Common myeloid progenitor, CD34-positive (primary cell): ENCODE measurements at places on chromosomes 6 and 20.

- H3K4me1 ChIP-seq, result peaks cover 36% of the 10 kb centered on the region
- no peaks in the 10 kb centered on the region for H3K36me3 ChIP-seq
- DNase-seq, result peak; percentile 92
- H3K4me3 ChIP-seq, result peak overlapping the region; percentile 79
- H3K27ac ChIP-seq, result no peak overlapping the region
These were observed 96.5 kb downstream of the HFE start for GRCh38 chr6:26183581-26184366.

- H3K27ac ChIP-seq, result no peak overlapping the region
- H3K4me1 ChIP-seq, result no peaks in the 10 kb centered on the region
- no peak for DNase-seq
- no peak overlapping the region for H3K4me3 ChIP-seq
- no peaks in the 10 kb centered on the region for H3K36me3 ChIP-seq
- no peaks in the 10 kb centered on the region for H3K27me3 ChIP-seq
These were observed 48.9 kb upstream of the ARG1 start for GRCh38 chr6:131523988-131524673.

DNA sequence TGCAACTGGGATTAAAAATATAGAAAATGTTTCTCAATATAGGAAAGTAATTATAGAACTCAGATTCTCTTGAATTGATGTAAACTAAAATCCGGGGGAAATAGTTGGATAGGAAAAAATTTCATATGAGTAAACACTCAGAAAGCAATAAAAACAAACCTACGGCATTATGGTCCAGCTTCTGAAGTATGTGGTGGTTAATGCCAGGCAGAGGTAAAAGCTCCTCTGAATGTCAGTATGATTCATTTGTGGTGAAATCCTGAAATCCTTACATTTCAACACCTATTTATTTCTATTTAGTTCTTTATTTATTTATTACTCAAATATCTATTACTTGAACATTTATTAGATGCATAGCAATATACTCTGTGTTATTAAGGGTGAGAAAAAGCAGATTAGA lies 145.1 kb downstream of the RIMS1 start:
- no peak for DNase-seq
- H3K27me3 ChIP-seq, result no peaks in the 10 kb centered on the region
- H3K4me1 ChIP-seq, result no peaks in the 10 kb centered on the region
- no peaks in the 10 kb centered on the region for H3K36me3 ChIP-seq

- H3K4me1 ChIP-seq, result no peaks in the 10 kb centered on the region
- H3K27me3 ChIP-seq, result no peaks in the 10 kb centered on the region
- no peak overlapping the region for H3K4me3 ChIP-seq
- no peak overlapping the region for H3K27ac ChIP-seq
- H3K36me3 ChIP-seq, result no peaks in the 10 kb centered on the region
These were observed 1.4 kb downstream of the IL22RA2 start for GRCh38 chr6:137171824-137172733.

DNA sequence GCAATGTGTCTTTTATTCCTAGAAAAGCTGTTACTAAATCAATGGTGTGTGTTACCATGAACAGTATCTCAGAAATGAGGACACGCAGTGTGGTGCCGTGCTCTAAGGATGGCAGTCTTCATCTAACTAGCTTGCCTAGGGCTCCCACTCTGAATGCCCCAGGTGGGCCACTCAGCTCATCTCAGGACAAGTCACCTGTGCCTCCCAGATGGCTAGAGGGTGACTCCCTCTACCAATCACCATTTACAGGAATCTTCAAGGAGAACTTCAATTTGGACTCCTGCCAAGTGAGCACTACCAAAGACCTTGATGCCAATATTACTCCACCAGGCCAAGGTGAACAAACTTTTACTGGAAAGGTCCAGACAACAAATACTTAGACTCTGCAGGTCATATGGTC lies 202.8 kb upstream of the FOXQ1 start:
- no peaks in the 10 kb centered on the region for H3K4me1 ChIP-seq
- no peaks in the 10 kb centered on the region for H3K36me3 ChIP-seq
- DNase-seq, result no peak
- no peaks in the 10 kb centered on the region for H3K27me3 ChIP-seq
- no peak overlapping the region for H3K4me3 ChIP-seq

DNA sequence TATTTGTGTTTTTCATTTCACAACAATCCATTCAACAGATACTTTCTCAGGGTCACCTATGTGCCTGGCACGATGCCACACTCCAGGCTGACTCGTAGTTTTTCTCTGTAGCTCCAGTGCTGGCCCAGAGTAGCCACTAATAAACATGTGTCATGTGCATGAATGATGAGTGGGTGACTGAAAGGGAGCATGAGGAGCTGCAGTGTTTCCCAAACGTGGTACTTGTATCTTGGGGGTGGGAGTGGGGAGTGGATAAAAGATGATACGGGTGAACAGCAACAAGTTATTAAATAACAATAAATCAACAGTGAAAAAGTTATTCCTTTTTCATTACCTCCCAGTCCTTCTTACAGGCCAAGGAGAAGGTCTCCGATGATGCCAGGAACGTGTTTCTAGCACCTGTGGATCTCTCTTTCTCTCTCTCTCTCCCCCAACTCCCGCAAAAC lies 17.1 kb downstream of the SRXN1 start:
- H3K4me1 ChIP-seq, result no peaks in the 10 kb centered on the region
- no peaks in the 10 kb centered on the region for H3K27me3 ChIP-seq
- H3K36me3 ChIP-seq, result no peaks in the 10 kb centered on the region
- no peak for DNase-seq
- H3K27ac ChIP-seq, result no peak overlapping the region

GRCh38 chr6:169337886-169338445 lies 84.3 kb upstream of the THBS2 start:
- no peaks in the 10 kb centered on the region for H3K4me1 ChIP-seq
- no peak for DNase-seq
- H3K4me3 ChIP-seq, result no peak overlapping the region
- no peaks in the 10 kb centered on the region for H3K27me3 ChIP-seq
- no peaks in the 10 kb centered on the region for H3K36me3 ChIP-seq

DNA sequence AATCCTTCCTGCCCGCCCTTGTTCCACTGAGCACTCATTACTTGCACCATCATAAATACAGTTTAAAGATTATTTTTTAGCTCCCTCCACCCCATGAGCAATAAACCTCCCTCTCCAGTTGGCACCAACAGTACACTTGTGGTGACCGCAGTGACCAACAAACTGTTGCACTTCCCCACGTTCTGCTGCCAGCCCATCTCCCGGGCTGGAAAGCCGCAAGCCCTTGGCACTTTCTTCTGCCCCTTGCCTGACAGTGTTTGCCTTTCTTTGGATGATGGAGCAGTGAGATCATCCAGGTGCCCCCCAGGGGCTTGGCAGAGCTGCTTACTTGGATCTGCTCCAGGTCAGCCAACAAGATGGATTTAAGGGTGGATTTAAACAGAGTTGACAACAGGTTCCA lies 21.6 kb downstream of the KCNB1 start:
- H3K36me3 ChIP-seq, result no peaks in the 10 kb centered on the region
- H3K4me3 ChIP-seq, result no peak overlapping the region
- no peak overlapping the region for H3K27ac ChIP-seq
- H3K27me3 ChIP-seq, result peaks cover 6% of the 10 kb centered on the region

DNA sequence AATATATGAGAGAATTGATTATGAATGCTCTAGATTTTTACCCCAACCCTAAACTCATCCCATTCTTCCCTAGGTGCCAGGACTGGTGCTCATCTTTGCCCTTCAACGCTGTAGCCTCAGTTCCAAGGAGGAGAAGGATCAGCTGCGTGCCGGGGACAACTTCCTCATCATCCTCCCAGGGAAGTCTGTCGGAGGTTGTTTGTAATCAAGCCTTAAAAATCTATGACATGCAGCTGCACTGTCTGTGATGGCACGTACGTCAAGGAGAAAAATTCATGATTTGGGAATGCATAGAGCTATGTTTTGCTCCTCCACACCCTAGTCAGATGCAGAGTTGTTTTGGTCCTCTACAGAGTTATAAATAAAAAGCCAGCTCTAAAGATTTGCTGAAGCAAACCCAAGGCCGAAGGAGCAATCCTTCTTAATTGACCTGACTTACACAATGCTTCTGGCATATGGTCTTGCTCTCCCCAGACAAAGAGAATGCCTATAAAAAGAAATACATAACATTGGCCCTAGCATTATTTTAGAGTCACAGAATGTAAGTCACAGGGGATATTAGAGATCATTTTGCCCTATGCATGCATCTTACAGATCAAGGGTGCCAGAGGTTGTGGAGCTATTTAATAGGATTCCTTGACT lies 244.2 kb downstream of the HIVEP2 start:
- DNase-seq, result no peak
- H3K27ac ChIP-seq, result no peak overlapping the region
- peaks cover 13% of the 10 kb centered on the region for H3K4me1 ChIP-seq
- H3K4me3 ChIP-seq, result no peak overlapping the region
- no peaks in the 10 kb centered on the region for H3K36me3 ChIP-seq
- H3K27me3 ChIP-seq, result no peaks in the 10 kb centered on the region

- H3K27me3 ChIP-seq, result no peaks in the 10 kb centered on the region
- no peak overlapping the region for H3K4me3 ChIP-seq
- H3K27ac ChIP-seq, result no peak overlapping the region
These were observed 290.5 kb upstream of the ZFP64 start for GRCh38 chr20:52482044-52482443.

DNA sequence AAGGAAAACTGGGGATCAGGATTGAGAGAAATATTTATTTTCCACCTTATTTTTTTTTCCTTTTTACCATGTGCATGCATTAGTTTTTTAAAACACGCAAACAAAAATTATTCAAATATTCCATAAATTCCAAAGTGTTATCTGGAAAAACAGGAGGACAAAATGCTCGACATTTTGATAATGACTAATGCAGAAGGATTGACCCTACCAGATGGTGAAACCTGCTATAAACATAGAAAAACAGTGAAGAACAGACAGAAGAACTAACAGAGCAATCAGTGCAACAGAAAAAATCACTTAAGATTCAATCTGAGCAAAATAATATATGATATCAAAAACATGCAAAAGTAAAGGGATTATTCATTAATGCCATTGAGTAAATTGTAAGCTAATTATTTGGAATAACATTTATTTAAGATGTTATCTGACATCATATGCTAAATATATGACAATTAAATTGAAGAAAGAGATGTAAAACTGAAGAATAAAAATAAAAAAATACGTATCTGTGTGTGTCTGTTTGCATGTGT lies 218.4 kb downstream of the LMBRD1 start:
- H3K4me1 ChIP-seq, result no peaks in the 10 kb centered on the region
- no peaks in the 10 kb centered on the region for H3K36me3 ChIP-seq
- no peaks in the 10 kb centered on the region for H3K27me3 ChIP-seq

DNA sequence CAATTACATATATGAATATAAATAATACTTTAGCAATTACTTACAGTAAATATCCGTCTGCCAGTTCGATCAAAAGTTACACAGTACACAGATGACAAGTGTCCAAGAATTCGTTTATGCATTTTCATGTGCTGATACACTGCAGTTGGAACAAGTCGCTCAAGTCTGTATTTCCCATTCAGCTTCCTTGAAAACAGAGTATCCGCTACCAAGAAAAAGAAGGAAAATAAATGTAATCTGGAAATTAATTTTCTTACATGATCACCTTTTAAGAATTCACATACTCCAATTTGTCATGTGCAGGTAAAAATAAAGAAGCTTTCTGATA lies 35.3 kb downstream of the PHIP start:
- H3K27ac ChIP-seq, result no peak overlapping the region
- DNase-seq, result no peak
- H3K27me3 ChIP-seq, result no peaks in the 10 kb centered on the region
- no peaks in the 10 kb centered on the region for H3K4me1 ChIP-seq

GRCh38 chr6:57102976-57103375 lies 13.0 kb downstream of the ZNF451 start:
- no peak overlapping the region for H3K27ac ChIP-seq
- no peaks in the 10 kb centered on the region for H3K27me3 ChIP-seq
- DNase-seq, result no peak
- no peak overlapping the region for H3K4me3 ChIP-seq
- peaks cover 24% of the 10 kb centered on the region for H3K36me3 ChIP-seq

DNA sequence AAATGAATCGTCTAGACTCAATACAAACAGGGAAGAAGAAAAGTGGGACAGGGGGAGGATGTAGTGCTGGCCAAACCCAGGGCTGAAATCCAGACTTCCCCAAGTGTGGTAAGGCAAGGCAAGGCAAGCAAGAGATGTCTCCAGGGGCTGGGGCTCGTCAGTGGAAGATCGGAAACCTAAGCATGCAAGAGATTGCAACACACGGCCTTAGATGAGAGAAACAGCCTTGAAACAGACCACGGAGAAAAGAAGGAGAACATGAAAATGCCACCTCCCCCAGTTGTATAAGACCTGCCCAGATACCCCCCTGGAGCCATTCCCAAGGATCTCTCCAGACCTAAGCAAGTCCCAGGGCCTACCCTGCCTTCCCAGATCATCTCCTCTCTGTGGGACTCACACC lies 20.0 kb downstream of the VEGFA start:
- H3K27me3 ChIP-seq, result no peaks in the 10 kb centered on the region
- H3K27ac ChIP-seq, result no peak overlapping the region
- DNase-seq, result no peak

- H3K27me3 ChIP-seq, result peaks cover 3% of the 10 kb centered on the region
- no peaks in the 10 kb centered on the region for H3K36me3 ChIP-seq
- no peak overlapping the region for H3K4me3 ChIP-seq
- no peak for DNase-seq
These were observed 91.5 kb downstream of the TOX2 start for GRCh38 chr20:44006126-44006525.

DNA sequence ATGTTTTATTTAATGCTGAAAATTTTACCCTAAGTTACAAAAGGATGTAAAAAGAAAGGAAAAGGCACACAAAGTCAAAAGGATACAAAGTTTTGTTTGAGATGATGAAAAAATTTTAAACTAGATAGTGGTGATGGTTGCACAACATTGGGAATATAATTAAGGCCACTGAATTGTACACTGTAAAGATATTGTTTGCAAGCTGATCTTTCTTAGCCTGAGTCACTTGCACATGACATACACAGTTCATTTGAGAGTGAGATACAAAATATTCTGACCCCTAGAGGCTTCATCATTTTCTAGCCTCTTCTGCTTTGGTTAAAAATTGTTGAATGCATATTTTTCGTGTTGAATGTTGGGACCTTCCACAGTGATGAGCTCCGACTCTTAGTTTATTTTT lies 462.6 kb downstream of the HDGFL1 start:
- H3K27ac ChIP-seq, result no peak overlapping the region
- DNase-seq, result no peak
- H3K27me3 ChIP-seq, result no peaks in the 10 kb centered on the region
- H3K4me3 ChIP-seq, result no peak overlapping the region
- H3K36me3 ChIP-seq, result no peaks in the 10 kb centered on the region

DNA sequence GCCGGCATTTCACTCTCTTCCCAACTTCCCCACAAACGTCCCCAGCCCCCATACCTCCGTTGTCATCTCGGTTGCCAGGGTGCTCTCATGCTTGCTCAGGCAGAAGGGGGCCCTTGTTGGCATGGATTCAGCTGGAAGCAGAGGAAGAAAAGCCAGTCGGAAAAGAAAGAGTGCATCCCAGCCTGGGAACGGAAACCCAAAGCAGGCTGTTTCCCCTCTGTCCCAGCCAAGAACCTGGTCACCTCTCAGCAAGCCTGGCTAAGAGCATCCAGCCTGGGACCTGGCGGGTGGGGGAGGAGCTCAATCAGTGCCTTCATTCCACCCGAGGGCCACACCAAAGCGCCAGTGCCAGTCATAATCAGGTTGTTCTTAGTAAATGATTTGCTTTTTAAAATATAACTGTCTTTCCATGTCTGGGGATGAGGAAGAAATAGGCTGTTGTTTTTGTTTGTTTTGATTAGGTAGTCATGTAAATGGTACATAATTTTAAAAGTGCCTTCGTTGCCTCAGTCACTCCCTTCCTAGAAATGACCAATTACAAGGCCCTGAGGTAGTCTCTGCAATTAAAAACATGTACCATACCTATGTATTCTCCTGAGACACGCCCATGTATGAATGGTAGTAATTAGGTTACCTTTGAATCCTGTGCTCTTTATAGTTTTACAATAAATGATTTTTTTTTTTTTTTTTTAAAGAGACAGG lies 21.1 kb downstream of the CHMP4B start:
- H3K4me3 ChIP-seq, result no peak overlapping the region
- H3K4me1 ChIP-seq, result peaks cover 16% of the 10 kb centered on the region
- peaks cover 6% of the 10 kb centered on the region for H3K36me3 ChIP-seq
- H3K27me3 ChIP-seq, result no peaks in the 10 kb centered on the region
- no peak for DNase-seq
